ENCODE measurements at places on chromosomes 5 and 9.
A peak's percentile ranks its signal among the peaks of the same experiment; 100 is the strongest.

DNA sequence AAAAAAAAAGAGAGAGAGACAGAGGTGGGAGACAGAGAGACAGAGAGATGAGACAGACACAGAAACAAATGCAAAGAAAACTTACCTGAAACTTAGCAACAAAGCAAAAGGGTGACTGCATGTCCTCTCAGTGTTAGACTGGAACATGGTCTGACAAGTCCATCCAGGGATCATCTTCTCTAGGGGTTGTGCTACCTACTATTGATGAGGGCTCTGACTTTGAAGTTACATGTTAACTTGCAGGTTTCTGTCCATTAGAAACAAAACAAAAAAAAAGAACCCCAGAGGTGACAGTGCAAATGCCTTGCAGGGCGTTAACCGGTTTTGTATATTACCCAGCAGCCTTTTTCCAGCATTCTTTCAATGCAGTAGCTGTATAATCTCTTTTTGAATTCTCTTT is 13.6 kb upstream of the SPARC start:
- DNase-seq, result no peak

GRCh38 chr5:141817631-141818030 is 60.6 kb downstream of the PCDH1 start:
- no peak for DNase-seq

DNA sequence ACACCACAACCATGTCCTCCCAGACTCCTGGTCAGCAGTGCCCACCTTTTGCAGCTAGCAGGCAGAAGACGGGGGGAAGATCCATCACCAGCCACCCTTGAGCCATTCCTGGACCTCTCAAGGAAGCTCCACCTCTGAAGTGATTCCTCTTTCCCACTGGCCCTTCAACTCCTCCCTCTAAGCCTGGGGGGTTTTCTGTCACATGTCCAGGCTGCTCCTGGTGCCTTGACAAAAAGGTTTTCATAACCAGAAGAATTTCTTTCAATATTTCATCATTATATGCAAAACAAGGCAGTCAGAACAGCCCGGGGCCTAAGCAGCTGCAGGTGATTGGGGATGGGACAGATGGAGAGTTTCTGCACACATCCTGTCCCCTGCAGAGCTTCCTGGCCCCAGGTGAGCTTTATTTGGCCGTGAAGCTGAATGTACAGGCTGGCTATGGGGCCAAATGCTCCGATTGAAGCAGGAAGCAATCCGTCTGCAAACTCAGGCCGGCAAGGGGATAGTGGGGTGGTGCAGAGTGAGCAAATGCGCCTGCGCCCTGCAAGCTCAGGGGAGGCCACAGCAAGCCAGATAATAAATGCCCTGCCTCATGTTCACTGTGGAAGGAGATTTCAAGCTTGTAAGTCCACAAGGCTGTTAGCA is 173.5 kb downstream of the C5orf15 start:
- DNase-seq, result no peak

- DNase-seq, result peak; percentile 60
These were observed 45.7 kb downstream of the TMEM174 start for GRCh38 chr5:73218552-73219171.

DNA sequence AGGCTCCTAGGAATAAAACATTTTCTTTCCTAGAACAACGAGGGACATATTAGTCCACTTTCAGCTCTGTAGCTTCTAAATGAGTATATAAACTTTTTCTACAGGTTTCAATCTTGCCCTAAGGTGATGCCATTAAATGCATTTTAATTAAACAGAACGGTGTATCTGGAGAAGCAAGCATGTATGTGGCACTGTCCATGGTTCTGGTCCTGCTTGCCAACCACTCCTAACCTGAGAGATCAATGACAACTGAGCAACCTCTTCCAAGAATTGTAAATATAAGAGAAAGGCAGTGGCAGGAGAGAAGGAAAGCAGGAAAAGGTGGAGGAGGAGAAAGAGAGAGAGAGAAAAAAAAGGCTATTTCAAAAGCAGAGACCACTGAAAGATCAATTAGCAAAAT is 95.6 kb upstream of the SPOCK1 start:
- no peak for DNase-seq

DNA sequence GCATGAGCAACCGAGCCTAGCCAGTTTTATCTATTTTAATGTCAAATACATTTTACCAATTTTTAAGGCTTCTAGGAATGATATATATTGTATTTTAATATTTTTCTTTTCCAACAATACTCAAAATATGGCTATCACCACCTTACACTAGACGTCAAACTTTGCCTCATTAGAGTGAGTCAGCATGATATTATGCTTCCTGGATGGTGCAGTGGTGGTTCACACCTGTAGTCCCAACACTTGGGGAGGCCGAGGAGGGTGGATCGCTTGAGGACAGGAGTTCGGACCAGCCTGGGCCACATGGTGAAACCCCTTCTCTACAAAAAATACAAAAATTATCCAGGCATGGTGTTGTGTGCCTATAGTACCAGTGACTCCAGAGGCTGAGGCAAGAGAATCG is 7.3 kb upstream of the CDC14B start:
- no peak for DNase-seq

DNA sequence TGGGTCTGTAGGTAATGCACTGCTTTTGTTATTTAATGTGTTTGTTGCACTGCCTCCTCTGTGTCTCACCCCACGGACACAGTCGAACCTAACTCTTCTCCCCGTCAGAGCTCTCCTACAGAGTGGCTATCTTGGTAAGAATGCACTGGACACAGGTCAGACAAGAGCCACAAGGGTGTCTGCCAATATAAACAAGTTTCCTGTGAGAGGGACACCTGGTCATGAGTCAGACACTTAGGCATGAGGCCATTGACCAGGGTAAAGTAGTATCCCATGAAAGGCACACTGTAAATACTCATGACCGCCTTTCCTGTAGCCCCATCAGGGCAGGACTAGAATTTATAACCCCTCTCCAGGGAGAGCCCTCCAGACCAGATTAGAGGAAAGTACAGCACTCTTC is 115.5 kb downstream of the SLC12A2 start:
- no peak for DNase-seq
